Spinal cord (tissue), 10 donors: ENCODE measurements at places on chromosomes 12 and 14. TPM values are rescaled to one million over a fixed set of nuclear protein-coding genes. Genes with fewer than 3 reads are reported as not detected.

GRCh38 chr14:64400829-64401459, 12.8 kb downstream of the MTHFD1 start:
- peak; percentile 23 for DNase-seq
- H3K27ac ChIP-seq = no peak overlapping the region
- H3K4me1 ChIP-seq = peaks cover 3% of the 10 kb centered on the region

PTPRB gene
- total RNA-seq = 24.7 TPM

SRSF5 gene
- 170 TPM for total RNA-seq

AMIGO2 gene
- 10.7 TPM for total RNA-seq

IFNG gene
- not detected for total RNA-seq

SPRYD3 gene
- total RNA-seq = 34.1 TPM

DNA sequence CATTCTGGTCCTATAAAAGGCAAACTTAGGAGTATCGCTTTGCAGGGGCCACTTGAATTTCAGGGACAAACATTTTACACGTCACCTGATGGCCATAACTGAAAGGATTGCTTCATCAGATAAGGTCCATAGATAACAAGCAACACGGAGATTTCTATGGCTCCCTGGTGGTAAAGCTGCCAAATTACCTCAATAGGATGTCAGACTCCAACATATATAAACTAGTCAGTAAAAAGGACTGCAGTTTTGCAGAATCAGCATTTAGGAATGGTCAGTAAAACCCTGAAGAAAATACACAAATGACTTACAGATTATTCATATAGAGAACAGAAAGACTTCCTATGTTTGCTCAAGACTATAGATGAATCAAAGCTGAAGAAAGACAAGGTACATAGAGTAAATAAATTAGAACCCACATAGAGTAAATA, 66.1 kb upstream of the GRIP1 start:
- H3K4me3 ChIP-seq = no peak overlapping the region
- H3K36me3 ChIP-seq = no peaks in the 10 kb centered on the region
- DNase-seq = no peak
- no peak overlapping the region for H3K27ac ChIP-seq

CMKLR1 gene
- total RNA-seq = 12.0 TPM

DNA sequence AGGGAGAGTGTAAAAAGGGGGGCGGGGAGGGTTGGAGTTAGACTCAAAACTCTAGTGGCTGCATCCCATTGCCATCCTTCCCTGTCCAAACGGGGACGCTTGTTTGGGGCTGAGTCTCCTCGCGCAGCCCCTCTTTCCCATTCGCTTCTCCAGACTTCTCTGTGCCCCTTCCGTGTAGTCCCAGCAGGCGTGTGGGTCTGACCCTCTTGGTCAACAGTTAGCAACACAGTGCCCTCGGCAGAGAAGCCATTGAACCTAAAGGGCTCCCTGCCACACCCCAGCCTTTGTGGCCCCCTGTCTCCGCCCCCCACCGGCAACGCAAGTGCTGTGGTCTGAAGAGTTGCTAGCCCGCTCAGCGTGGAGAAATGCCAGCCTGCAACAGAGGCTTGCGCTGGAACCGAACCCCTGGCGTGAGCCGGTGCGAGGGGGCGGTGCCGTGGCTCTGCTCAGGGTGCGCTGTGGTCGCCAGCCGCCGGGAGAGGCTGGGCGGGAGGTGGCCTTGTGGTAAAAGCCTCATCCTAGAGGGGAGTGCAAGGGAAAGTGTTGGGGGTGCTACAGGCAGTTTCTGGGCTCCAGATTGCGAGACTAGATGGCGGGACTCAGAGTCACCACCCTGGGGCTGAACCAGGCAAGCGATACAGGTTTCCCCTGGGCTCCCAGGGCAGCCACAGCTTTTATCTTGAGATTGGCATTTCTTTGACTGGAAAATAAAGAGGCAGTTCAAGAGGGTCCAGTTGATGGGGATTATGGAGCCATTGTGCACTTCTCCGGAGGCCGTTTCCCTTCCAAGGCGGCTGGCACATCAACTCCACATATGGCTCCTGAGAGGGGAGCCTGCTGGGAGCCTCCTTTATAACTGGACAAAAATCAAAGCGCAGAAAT, 2.1 kb downstream of the PLXNC1 start:
- no peaks in the 10 kb centered on the region for H3K36me3 ChIP-seq
- DNase-seq = peak; percentile 74
- H3K4me3 ChIP-seq = peak overlapping the region; percentile 65
- peaks cover 24% of the 10 kb centered on the region for H3K4me1 ChIP-seq
- H3K27ac ChIP-seq = peak overlapping the region; percentile 64
- peaks cover 20% of the 10 kb centered on the region for H3K27me3 ChIP-seq

DNA sequence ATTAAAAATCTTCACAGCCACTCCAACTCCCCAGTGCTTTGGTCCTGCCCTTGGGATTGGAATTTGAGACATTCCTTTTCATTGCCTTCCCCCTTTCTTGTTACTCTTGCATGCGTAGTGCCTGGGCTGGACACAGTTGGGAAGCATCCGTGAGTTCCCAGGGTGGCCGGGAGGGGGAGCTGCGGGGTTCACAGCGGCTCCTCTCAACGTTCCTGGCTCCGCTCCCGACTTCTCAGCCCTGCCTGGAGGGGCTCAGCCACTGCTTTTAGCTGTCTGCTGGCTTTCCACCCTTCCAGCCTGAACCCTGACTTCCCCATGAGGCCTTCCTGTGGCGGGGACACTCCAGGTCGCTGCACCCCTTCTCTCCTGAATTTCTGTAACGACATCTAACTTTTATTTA, 3.2 kb downstream of the TEX52 start:
- H3K4me3 ChIP-seq = no peak overlapping the region
- H3K4me1 ChIP-seq = peaks cover 6% of the 10 kb centered on the region
- DNase-seq = peak; percentile 93
- no peaks in the 10 kb centered on the region for H3K27me3 ChIP-seq

- no peak overlapping the region for H3K4me3 ChIP-seq
- peaks cover 30% of the 10 kb centered on the region for H3K4me1 ChIP-seq
- H3K27me3 ChIP-seq = no peaks in the 10 kb centered on the region
- no peak overlapping the region for H3K27ac ChIP-seq
- no peak for DNase-seq
Observed at GRCh38 chr14:94100847-94101246, 9.7 kb upstream of the IFI27 start.

- DNase-seq = no peak
- H3K4me1 ChIP-seq = peaks cover 12% of the 10 kb centered on the region
- H3K36me3 ChIP-seq = no peaks in the 10 kb centered on the region
- H3K27me3 ChIP-seq = no peaks in the 10 kb centered on the region
Observed at GRCh38 chr14:67817750-67818438, 1.5 kb upstream of the ZFYVE26 start.

FITM1 gene
- total RNA-seq = 0.77 TPM

GRCh38 chr14:72525087-72525915, 368.6 kb downstream of the DPF3 start:
- no peak overlapping the region for H3K27ac ChIP-seq
- H3K4me3 ChIP-seq = no peak overlapping the region

ACRBP gene
- 0.69 TPM for total RNA-seq

- H3K27ac ChIP-seq = no peak overlapping the region
- H3K4me1 ChIP-seq = no peaks in the 10 kb centered on the region
- DNase-seq = no peak
Observed at GRCh38 chr14:60904381-60904780, 76.5 kb downstream of the TRMT5 start.

BICDL1 gene
- total RNA-seq = 22.3 TPM

ENDOU gene
- 0.50 TPM for total RNA-seq

DNA sequence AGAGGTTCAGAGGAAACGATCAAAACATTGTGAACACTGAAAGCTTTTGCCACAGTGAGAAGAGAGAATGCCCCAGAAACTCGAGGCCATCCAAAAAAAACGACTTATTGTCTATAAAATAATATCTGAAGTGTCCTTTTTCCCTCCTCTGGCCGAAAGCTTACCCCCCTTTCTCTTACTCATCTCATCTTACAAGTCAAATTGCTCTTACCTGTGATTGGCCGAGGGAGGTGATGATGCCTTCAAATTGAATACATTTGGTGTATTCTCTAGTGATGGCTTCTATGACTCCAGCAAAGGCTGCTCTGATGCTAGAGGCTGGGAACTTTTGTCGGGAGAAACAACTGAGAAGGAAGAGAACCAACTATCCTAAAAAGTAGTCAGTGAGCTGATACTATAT, 90.7 kb downstream of the PTCSC3 start:
- H3K27me3 ChIP-seq = no peaks in the 10 kb centered on the region
- no peak overlapping the region for H3K4me3 ChIP-seq
- H3K4me1 ChIP-seq = no peaks in the 10 kb centered on the region
- H3K27ac ChIP-seq = no peak overlapping the region
- no peak for DNase-seq

RGS6 gene
- total RNA-seq = 9.1 TPM

DNA sequence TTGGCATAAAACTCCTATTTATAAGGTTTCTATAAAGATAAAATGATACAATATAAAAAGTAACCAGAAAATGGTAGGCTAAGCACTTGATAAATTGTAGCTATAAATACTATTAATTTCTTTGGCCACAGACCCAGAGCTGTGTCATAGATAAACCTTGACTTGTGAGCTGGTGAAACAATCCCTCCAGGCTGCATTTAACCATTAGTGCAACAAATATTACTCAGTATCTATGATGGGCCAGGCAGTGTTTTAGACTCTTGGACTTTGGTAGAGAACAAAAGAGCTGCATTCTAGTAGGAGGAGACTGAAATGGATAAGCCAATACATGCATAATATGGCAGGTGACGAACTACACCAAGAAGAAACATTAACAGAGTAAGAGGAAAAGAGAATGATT, 178.1 kb downstream of the BTG1 start:
- H3K4me3 ChIP-seq = no peak overlapping the region
- no peak for DNase-seq
- H3K36me3 ChIP-seq = no peaks in the 10 kb centered on the region
- no peaks in the 10 kb centered on the region for H3K27me3 ChIP-seq
- no peaks in the 10 kb centered on the region for H3K4me1 ChIP-seq
- no peak overlapping the region for H3K27ac ChIP-seq

DNA sequence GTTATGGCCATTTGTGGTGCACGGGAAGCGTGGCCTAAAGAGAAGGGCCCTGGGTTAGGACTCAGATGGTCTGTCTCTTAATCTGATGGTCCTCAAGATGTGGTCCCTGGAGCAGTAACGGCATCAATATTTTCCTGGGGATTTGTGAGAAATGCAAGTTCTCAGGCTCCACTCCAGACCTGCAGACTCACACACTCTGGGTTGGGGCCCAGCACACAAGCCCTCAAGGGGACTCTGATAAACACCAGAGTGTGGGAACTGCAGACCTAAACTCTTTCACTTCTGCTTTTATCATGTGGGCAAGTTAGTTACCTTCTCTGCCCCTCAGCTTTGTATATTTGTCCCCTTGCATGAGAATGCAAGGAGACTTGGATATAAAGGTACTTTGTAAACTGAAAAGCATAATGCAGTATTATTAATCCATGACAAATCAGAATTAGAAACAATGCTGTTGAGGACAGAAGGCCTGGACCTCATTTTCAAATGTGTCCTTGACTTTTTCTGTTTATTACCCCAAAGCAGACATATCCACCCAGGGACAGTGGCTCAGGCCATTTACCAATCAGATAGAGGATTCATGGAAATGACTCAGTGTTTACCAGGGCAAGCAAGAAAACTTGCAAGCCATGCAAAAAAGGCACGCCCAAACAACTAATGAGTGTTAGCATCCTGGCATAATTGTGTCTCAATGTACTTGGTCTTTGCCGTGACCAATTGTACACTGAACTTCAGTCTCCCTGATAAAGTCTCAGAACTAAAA, 157.0 kb downstream of the ASCL1 start:
- no peaks in the 10 kb centered on the region for H3K36me3 ChIP-seq
- no peaks in the 10 kb centered on the region for H3K4me1 ChIP-seq
- H3K4me3 ChIP-seq = no peak overlapping the region
- DNase-seq = no peak

- H3K27ac ChIP-seq = no peak overlapping the region
- no peaks in the 10 kb centered on the region for H3K36me3 ChIP-seq
- no peak for DNase-seq
Observed at GRCh38 chr14:30990770-30991169, 34.7 kb upstream of the AP4S1 start.

DNA sequence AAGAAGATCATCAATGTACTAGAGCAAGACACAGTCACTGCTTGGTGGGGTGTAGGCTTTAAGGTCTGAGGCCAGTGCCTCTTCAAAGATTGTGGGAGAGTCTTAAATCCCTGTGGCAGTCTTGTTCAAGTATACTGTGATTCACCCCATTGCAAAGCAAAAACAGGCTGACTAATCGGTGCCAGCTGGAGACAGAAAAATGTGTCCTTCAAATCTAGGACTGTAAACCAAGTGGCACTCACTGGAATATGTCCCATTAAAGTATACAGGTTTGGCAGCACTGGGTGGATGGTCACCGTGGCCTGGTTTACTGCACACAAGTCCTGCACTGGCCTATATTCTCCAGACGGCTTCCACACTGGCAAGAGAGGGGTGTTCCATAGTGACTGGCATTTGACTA, 1315.3 kb downstream of the TMEM121 start:
- no peak overlapping the region for H3K27ac ChIP-seq
- DNase-seq = no peak
- H3K36me3 ChIP-seq = no peaks in the 10 kb centered on the region
- no peaks in the 10 kb centered on the region for H3K4me1 ChIP-seq
- no peaks in the 10 kb centered on the region for H3K27me3 ChIP-seq

DNA sequence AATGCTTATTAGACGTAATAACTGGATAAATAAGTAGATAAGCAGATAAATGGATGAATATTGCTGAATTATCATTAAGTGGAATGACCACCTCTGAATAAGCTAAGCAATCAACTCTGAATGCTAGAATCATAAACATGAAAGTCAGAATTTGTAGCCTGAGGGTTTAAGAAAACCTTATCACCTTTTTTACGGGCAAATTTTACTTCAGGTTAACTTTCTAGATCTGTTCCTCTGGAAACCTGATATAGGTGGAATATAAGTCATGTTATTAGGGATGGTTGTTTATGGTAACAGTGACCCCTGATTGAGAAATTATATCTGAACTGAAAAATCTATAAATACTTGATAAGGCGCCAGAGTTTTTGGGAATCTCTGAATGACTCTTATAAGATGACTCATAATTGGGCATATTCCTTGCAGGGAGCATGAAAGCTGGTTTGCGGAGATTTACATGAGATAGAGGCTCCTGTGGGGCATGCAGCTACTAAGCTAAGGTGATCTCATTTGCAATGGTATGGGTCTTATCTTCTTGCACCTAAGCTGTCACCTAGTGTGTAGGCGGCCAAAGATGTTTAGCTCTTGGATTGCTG, 12.1 kb downstream of the SPX start:
- H3K4me3 ChIP-seq = no peak overlapping the region
- H3K27me3 ChIP-seq = no peaks in the 10 kb centered on the region
- no peaks in the 10 kb centered on the region for H3K36me3 ChIP-seq

GRCh38 chr12:110270125-110270962, 10.7 kb upstream of the ATP2A2 start:
- peaks cover 18% of the 10 kb centered on the region for H3K4me1 ChIP-seq
- H3K4me3 ChIP-seq = no peak overlapping the region
- H3K36me3 ChIP-seq = no peaks in the 10 kb centered on the region

- H3K27ac ChIP-seq = no peak overlapping the region
- H3K27me3 ChIP-seq = peaks cover 5% of the 10 kb centered on the region
- no peaks in the 10 kb centered on the region for H3K36me3 ChIP-seq
- no peaks in the 10 kb centered on the region for H3K4me1 ChIP-seq
Observed at GRCh38 chr12:85310025-85310424, 30.0 kb downstream of the ALX1 start.

- DNase-seq = no peak
- no peak overlapping the region for H3K27ac ChIP-seq
- H3K27me3 ChIP-seq = peaks cover 1% of the 10 kb centered on the region
- H3K36me3 ChIP-seq = no peaks in the 10 kb centered on the region
Observed at GRCh38 chr14:65149116-65149515, 46.8 kb upstream of the MAX start.

KRT4 gene
- not detected for total RNA-seq

FERMT2 gene
- total RNA-seq = 158 TPM
